ENCODE measurements at places on chromosomes 6 and 20.

- no peak for DNase-seq
Observed at GRCh38 chr6:72413884-72414283, 208.0 kb upstream of the KCNQ5 start.

GRCh38 chr20:5973172-5973571 lies 22.7 kb downstream of the MCM8 start:
- no peak for DNase-seq

DNA sequence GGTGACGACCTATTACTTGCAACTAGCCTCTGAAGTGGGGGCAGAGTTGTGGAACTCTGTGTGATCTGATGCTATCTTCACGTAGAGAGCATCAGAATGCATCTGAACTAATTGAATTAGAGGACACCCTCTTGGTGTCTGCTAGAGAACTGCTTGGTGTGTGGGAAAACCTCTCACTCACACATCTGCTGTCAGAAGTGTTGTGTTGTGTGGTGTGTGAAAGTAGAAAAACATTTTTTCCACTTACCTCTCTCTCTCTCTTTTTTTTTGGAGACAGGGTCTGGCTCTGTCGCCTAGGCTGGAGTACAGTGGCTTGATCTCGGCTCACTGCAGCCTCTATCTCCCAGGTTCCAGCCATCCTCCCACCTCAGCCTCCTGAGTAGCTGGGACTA lies 90.0 kb downstream of the CHMP4B start:
- DNase-seq = no peak

GRCh38 chr20:5557123-5557522 lies 193.1 kb upstream of the SHLD1 start:
- no peak for DNase-seq

DNA sequence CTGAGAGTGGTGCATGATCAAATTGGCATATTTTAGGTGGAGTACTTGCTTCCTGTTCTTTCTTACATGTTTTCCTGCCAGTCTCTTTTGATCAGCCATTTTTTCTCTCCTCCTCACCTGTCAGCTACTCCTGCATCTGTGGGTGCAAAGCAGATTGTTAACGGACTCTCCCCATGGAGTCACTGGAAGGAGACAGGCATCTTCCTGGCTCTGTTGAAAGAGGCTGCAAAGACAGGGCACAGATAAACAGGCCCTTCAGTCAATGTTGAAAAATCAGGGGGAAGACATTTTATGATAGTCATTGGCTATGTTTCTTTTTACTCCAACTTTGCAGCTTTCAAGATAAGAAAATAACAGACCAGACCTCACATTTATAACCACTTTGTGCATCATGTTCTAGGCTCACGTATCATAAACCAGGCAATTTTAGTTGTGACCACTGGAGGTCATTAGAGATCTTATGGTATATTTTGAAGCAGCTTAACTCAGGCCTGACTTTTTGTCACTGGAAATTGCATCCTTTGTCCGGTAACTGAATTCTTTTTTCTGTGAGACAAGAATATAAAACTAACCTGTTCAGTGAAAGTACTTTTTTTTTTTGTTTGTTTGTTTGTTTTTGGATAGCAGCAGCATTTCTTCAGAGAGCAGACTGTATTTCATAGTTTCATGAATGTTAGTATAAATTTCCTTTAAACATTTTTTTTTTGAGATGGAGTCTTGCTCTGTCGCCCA lies 20.1 kb downstream of the ECT2L start:
- no peak for DNase-seq

DNA sequence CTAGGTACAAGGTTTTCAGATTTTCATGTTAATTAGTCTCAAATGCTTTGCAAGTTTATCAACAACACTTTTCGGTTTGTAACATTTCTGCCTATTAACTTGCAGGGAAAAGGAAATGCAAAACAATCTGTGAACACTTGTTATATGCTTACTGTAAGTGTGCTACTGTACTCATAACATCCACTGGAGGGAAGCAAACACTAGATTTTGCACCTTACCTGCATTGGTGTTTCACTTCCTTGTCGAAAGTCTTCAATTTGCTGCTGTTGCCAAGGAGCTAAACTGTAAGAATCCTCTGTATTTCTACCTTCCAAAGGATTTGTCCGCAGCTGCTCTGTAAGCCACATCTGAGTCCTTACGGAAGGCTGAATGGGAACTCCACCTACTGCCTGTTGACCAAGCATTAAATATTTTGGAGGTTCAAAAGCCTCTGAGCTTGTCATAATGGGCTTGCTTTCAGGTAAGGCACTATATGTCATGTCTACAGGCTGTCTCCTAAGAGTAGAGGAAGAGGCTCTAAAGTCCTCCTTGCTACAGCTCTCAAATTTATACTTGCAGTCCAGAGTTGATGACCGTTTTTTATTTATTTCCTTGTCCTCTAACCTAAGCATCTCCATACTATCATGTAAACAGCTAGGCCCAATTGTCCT lies 17.3 kb downstream of the PLN start:
- DNase-seq = no peak
